SW 1271 (cell line): ENCODE measurements at places on chromosomes 1 and 21.

GRCh38 chr21:46066591-46067331, 31.2 kb upstream of the COL6A2 start:
- DNase-seq, result no peak

GRCh38 chr1:21550866-21551475, 41.7 kb downstream of the ALPL start:
- no peak for DNase-seq

- no peak for DNase-seq
These were observed 34.8 kb downstream of the CLCA1 start for GRCh38 chr1:86503406-86504136.

DNA sequence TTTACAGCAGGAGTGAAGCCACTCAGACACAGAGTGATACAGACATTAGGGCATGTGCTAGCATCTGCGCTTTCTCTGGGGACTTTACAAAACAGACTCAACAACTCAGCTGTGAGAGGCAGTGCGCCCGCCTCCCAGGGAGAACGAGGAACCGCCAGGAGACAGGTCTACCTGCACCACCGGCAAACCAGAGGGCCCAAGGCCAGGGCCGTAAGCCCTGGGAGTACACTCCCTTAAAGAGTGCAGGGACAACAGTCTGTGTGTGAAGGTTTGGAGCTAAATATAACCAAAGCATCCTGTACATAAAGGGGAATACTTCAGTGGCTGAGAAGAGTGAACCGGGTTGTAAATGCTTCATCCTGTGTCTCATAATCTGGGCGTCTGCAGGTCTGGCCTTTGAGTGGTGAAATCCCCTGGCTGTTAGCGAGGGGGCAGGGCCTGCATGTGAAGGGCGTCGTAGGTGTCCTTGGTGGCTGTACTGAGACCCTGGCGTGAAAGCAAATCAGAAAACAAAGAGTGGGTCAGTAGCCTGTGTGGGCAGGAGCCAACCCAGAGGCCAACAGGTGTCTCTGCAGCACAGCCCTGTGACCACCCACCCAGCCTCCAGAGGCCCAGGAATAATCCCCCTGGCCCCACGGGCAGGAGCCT, 86.9 kb downstream of the CD247 start:
- DNase-seq, result no peak

DNA sequence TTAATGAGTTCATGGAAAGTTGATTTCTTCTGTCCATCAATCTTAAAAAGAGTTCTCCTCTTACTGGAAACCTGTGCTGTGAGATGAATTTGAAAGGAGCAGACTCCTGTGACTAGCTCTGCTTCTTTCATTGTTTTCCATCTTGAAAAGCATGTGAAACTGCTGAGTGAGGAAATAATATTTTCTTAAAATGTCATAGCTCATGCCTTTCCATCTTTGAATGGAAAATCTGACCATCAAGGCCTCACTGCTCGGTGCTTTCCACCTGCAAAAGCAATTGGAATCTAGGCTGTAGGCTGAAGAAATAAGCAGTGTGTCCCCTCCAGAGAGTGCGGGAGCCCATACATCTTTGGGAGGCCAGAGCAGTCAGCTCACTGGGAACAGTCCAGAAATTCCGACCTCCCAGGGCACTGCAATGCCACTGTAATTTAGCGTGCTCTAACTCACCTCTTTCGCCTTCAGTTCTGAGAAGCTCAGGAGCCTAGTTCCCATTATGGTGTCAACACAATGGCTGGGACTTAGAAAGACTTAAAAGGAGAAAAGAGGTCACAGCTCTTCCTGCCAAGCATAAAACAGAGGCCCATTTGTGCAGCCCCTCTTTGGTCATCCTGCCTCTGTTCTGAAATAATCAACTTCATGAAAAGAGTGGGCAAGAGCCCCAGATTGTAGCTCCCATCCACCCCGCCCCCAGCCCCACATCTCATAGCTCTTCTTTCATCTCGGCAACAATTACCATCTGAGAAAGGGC, 50.4 kb upstream of the F3 start:
- no peak for DNase-seq

GRCh38 chr1:108190001-108190634, 10.0 kb downstream of the SLC25A24 start:
- no peak for DNase-seq

DNA sequence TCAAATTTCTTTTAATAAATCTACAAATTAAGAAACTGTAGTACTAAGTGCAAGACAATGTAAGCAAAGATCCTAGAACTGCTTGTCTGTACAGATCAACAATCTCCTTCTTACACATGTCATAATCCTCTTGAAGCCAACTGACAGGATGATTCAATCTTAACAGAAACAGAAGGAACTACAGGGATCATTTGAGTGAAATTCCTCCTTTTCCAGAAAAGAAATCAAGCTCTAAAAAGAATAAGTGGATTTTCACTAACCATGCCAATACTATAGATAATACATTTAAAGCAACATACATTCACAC, 53.2 kb downstream of the RAB3GAP2 start:
- no peak for DNase-seq

GRCh38 chr1:25445993-25446538, 15.4 kb downstream of the MACO1 start:
- DNase-seq, result no peak

GRCh38 chr1:182735343-182735742, 51.0 kb upstream of the RGS8 start:
- DNase-seq, result no peak

DNA sequence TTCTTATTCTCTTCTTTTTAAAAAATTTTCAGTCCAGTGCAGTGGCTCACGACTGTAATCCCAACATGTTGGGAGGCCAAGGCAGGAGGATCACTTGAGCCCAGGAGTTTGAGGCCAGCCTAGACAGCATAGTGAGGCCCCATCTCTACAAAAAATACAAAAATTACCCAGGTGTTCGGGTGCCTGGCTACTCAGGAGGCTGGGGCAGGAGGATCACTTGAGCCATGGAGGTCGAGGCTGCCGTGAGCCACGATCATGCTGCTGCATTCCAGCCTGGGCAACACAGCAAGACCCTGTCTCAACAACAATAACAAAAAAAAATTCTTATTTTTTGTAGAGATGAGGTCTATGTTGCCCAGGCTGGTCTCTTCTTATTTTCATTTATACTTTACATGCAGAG, 7.9 kb downstream of the PLA2G2D start:
- no peak for DNase-seq

DNA sequence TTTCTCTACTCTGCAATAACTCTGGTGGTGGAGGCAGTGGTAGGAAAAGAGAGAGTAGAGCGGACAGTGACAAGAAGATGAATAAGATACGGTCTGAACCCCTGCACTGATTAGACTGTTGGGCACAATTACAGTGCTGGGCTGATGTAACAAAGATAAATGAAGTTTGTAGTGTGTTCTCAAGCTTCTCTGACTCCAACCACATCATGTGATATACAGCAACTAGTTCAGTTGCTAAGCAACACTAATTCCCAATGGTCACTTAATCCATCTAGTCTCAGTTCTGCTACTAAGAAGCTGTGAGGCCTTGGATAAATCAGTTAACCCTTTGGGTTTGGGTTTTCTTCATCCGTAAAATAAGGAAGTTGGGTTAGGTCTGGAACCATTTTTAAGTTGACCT, 17.3 kb downstream of the DDR2 start:
- DNase-seq, result no peak

DNA sequence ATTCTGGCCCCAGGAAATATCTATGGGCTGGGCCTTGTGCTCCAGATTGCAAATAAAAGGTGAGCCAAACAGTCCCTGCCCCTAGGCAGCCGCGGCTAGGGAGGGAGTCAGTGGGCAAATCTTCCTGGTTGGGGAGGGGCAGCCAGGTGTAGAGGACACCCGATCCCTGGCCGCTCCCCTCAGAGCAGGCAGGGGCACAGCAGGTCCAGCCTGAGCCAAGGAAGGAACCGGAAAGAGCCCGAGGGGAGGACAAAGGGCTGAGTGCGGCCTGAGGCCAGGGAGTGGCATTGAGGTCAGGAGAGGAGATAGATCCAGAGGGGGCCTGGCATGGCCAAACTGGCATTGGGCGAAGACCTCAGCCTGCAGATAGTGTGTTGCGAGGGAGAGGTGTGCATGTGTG, 36.6 kb upstream of the ARF1 start:
- no peak for DNase-seq

DNA sequence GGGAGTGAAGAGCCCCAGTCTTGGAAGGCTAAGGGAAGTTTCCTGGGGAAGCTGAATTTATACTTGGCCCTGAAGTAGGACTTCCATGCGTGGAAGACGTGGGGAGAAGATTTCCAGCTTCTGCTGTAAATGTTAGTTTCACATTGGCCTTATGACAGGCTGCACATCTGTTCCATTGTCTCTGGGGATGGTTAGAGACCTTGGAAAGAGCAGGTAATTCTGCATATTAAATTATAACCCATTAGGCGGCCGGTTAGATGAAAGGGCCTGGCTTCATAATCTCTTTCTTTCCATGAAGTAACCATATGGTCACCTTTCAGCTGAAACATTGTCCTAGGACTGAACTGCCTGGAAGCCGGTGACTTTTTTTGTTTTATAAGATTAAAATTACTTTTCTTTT, 37.5 kb downstream of the DPT start:
- no peak for DNase-seq

DNA sequence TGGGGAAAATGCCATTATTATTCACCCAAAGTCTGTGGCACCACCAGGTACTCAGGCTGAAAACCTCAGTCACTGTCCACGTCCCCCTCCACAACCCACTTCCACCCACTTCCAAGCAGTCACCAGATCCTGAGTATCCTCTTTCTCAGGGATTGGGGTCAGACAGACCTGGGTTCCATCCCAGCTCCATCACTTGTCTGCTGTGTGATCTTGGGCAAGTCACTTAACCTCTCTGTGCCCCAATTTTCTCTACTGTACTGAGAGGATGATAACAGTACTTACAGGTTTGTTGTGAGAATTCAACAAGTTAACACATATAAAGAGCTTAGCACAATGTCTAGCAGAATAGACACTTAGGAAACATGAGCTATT, 29.7 kb upstream of the FOXO6 start:
- DNase-seq, result no peak

GRCh38 chr21:44647222-44647552, 973 bp downstream of the KRTAP10-11 start:
- no peak for DNase-seq

DNA sequence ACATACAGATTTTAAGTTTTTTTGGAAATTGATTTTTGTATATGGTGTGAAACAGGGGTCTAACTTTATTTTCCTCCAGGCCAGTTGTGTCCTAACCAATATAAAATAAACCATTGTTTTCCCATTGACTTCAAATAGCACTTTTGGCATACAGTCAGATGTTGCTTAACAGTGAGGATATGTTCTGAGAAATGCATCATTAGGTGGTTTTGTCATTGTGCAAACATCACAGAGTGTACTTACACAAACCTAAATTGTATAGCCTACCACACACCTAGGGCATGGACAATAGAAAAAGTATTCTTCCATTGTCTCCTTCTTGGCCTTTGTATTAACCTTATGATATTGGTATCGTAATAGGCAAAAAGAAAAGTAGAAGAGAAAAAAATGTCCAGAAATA, 37.4 kb upstream of the DISP1 start:
- no peak for DNase-seq

- DNase-seq, result no peak
These were observed 40.1 kb downstream of the SLC9C2 start for GRCh38 chr1:173562813-173563212.

DNA sequence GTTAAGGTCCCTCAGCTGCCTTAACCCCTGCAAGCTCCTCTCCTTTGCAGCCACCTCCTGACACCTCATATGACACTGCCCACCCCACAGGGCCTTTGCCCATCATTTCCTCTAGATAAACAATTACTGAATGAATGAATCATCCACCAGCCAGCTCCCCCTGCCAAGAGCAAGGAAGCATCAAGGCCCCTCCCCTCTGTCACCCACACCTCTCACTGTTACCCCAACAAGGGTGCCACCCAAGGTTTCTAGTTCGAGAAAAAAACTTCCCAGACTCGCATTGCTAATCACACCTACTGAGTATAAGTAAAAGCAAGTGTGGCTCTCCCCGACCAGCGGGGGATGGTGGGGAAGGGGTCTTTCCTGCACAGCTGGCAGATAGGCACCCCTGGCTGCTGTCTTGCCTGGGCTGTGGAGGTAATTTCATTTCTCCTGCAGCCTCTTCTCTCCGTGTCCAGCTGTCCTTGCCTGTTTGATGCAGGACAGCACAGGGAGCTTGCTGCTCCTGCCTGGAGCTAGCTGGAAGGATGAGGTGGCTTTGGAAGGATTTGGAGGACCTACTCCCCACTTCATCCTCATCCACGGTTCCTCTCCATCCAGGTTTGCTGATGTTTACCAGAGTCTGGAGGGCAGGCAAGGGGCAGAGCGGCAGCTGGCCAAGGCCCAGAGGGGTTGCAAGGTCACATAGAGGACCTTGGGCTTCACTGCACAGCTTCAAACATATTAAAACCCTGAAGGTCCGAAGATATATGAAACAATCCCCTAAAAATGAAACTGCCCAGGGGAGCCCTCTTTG, 33.1 kb upstream of the LBR start:
- no peak for DNase-seq

DNA sequence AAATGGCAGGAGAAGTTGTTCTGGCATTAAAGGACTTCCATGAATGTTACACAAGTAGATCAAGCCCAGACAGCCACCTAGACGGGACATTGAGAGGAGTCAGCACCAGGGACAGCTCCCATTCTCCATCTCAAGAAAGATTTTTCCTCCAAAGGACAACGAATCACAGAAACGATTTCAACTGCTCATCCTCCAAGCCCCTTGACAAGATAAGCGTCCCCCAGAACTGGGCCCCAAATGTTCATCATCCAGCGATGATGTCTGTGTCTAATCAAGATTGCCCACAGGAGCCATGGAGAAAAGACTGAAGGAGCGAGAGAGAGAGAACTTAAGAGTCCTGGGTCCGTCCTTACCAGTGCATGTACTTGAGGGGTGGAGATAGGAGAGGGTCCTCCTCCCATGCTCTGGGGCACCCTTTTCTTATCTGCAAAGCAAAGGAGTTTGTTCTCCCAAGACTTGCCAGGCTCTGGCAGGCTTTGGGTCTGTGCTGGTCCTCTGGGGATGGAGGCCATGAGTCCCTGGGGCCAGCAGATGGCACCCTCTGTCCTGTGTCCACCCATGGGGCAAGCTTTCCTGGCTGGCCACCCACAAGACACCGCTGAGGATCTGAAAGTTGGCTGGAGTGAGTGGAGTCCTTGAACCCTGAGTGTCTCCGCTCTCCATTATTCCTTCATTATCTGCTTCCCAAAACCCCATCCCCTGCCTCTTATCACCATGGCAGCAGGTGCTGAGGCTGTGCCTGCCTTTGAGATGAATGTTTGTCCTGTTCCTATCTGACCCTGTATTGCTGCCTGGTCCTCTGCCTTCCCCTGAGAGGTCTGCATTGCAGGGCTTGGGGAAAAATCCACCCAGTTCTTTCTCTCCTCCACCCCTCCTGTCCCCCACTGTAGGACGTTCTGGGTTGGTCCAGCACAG, 164.6 kb downstream of the ACTL8 start:
- peak; percentile 28 for DNase-seq

DNA sequence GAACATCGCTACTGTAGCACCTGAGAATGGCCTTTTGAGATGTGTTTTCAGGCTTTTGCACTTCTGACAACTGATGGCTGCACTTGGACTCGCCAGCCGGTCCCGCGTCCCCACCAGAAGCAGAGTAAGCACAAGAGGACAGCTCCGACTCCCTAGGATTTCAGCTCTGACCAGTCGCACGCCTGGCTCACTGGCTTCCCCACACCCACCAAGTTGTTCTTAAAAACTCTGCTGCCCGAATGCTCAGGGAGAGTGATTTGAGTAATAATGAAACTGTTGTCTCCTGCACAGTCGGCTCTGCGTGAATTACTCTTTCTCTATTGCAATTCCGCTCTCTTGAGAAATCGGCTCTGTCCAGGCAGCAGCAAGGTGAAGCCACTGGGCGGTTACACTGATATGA, 40.2 kb upstream of the NLRP3 start:
- DNase-seq, result no peak
